ENCODE measurements at places on chromosomes 3 and 15.

- DNase-seq: peak; percentile 87
Measured at GRCh38 chr3:13524979-13525669, 23.8 kb upstream of the FBLN2 start.

DNA sequence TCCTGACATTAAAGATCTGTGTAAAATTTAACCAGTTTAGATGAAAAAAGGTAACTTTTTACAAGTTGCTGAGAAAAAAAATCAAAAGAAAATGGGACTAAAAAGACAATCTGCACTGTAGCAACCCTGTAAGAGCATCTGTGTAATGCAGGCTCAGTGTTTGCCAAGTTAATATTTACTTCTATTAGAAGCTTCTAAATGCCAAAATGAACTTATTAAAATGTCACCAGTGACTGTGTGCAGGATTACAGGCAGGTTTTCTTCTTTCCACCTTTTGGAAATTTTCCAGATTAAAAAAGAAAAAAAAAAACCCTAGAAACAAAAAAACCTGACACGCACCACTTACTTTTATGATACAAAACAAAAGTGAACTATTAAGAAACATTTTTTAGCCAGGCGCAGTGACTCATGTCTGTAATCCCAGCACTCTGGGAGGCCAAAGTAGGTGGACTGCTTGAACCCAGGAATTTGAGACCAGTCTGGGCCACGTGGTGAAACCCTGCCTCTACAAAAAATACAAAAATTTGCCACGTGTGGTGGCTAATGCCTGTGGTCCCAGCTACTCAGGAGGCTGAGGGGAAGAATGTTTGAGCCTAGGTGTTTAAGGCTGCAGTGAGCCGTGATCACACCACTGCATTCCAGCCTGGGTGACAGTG is 87.2 kb downstream of the TJP1 start:
- DNase-seq: no peak

DNA sequence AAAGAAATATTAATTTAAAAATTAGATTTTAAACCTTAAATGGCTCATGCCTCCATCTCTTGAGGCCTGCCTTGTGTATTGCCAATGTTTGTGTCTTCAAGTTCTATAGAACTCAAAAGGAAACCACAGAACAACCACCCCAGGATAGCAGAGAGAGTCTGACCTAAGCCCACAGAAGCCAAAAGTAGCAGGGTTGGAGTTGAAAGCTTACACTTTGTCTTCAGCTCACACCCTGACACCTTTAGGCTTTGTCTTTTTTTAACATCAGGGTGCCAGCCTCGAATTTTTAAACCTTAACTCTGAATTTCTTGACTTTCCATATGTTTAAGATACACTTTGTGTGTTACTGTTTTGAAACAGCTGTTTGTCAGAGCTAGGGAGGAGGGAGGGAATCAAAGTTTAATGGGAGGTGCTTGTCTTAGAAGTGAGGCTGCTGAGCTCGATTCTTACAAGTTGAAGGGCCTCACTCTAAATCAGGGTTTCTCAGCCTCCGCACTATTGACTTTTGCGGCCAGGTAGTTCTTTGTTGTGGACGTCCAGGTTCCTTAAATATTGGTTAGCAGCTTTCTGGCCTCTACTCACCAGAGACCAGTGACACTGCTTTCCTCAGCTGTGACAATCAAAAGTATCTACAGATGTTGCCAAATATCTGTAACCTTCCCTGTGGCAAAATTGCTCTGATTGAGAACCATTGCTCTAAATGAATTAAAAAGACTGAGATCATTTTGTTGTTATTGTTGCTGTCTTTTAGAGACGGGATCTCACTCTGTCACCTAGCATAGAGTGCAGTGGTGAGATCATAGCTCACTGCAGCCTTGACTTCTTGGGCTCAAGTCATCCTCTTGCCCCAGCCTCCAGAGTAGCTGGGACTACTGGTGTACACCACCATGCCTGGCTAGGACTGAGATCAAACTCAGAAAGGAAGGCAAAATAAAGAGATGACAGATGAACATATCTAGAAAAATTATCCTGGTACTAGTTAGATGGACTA is 139.2 kb upstream of the EOMES start:
- DNase-seq: no peak

DNA sequence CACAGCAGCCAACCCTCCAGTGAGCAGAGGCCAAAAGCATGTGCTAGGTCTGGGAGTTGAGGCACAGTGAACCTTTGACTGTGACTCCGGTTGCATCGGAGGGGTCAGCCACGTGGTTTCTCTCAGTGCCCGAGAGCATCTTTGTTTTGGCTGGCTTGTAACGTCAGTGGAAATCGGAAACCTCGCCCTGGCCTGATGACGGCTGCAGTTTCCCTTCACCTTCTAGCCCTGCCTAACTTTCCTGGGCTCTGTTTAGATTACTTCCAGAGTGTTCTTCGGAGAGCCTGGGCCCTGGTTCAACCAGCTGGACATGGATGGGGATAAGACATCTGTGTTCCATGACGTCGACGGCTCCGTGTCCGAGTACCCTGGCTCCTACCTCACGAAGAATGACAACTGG is 56.6 kb downstream of the MESD start:
- DNase-seq: no peak

- peak; percentile 43 for DNase-seq
Measured at GRCh38 chr3:161349529-161350312, 21.6 kb downstream of the SPTSSB start.

DNA sequence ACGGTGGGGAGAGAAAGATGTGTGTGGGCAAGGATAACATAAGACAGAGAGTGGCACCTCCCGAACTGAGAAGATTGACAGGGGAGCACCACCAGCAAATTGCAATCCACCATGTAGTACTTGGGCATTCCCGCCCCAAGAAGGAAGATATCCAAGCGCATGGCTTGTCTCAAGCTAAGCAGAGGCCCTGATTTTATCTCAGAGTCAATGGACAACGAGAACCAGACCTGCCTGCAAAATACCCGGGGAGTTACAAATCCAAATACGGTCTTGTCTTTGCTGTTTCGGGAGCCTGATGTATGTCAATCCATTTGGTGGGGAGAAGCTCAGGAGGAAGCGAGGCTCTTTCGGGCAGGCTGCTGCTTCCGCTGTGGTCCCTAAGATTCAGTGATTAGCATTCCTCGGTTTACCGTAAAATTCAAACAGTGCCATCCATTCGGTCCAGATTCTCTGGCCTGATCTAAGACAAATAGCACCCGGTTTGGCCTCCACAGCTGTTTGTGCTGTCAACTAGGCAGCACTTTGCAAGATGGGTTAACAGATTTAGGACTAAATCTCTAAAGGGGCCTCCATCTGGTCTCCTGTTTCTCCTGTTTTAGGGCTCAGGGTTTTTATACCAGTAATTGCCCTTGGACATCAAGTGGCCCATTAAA is 97.7 kb upstream of the WNT5A start:
- no peak for DNase-seq

GRCh38 chr3:113753376-113753985 is 6.6 kb downstream of the ATP6V1A start:
- no peak for DNase-seq

DNA sequence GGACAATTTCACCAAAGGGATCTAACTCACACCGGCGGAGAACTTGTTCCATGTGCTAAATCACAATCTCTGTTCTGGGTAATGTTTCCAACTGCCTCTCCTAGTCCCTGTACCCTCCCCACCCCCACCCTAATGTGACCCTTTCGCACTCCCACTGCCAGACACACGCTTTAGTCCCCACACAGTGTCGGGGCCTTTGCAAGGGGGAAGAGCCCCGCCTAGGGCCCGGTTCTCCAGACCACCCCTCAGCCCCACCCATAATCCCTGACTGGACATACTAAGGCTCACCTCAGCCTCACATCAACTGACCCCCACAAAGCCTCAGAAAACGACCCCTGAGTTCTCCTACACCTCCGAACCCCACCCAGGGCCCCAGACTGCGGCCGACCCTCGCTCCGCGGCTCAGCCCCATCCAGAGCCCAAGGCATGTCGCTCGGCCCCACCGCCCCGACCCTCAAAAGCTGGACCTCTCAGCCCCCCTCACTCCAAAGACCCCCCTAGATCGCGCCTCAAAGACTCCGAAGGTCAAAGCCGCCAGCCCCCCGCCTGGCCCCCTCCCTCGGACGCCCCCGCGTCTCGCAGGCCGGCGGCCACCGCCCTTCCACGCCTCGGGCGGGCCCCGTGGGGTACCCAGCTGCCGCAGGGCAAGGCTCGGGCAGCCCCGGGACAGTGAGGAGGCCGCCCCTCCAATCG is 72.0 kb upstream of the MAP4 start:
- DNase-seq: no peak

DNA sequence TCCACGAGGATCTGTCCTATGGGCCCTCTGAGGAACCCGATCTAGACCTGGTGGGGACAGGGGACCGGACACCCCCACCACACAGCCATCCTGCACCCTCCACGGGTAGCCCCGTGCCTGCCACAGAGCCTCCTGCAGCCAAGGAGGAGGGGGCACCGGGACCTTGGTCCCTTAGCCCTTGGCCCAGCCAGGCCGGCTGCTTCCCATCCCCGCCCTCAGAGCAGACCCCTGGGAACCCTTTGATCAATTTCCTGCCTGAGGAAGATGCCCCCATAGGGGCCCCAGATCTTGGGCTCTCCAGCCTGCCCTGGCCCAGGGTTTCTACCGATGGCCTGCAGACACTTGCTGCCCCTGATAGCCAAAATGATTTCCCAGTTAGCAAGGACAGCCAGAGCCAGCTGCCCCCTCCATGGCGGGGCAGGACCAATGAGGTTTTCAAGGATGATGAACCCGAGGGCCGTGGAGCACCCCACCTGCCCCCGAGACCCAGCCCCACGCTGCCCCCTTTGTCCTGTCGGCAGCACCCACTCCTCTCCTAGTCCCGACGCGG is 91.5 kb downstream of the TBC1D2B start:
- DNase-seq: no peak

- DNase-seq: no peak
Measured at GRCh38 chr3:50194128-50194902, 2.9 kb downstream of the GNAT1 start.

- peak; percentile 50 for DNase-seq
Measured at GRCh38 chr3:81492040-81492439, 269.4 kb downstream of the GBE1 start.

DNA sequence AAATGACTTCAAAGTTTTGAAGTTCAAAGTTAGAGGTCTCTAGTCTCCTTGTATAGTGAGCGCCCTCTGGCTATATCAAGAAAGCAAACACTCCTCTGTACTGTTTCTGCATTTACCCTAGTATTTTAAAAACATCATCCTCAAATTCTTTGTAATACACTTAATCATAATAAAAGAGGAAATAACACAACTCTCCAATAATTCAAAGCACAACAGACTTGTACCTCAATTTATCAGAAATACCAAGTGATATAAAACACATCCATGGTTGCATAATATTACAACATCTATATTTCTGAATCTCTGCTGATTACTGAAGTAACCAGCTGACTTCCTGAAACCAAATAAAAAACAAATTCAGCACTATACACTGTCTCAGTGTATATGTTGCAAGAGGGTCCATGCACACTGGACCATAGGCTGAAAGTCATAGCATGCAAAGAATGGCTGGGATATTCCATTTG is 12.5 kb downstream of the PLOD2 start:
- DNase-seq: no peak

DNA sequence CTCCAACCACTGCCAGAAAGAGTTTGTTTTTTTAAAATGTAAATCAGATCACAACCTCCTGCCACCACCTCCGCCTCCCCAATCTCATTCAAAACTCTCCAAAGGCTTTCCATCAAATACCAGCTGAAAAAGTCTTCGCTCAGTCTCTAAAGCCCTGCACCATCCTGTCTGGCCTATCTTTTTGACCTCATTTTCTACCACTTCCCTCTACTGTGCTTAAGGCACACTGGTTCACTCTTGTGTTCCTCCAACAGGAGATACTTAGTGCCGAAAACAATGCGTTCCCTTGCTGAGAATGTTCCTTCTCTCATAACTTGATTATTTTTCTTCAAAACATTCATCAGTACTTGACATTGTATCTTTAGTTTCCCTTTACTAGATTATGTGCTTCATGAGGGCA is 3.5 kb downstream of the BTBD1 start:
- no peak for DNase-seq

DNA sequence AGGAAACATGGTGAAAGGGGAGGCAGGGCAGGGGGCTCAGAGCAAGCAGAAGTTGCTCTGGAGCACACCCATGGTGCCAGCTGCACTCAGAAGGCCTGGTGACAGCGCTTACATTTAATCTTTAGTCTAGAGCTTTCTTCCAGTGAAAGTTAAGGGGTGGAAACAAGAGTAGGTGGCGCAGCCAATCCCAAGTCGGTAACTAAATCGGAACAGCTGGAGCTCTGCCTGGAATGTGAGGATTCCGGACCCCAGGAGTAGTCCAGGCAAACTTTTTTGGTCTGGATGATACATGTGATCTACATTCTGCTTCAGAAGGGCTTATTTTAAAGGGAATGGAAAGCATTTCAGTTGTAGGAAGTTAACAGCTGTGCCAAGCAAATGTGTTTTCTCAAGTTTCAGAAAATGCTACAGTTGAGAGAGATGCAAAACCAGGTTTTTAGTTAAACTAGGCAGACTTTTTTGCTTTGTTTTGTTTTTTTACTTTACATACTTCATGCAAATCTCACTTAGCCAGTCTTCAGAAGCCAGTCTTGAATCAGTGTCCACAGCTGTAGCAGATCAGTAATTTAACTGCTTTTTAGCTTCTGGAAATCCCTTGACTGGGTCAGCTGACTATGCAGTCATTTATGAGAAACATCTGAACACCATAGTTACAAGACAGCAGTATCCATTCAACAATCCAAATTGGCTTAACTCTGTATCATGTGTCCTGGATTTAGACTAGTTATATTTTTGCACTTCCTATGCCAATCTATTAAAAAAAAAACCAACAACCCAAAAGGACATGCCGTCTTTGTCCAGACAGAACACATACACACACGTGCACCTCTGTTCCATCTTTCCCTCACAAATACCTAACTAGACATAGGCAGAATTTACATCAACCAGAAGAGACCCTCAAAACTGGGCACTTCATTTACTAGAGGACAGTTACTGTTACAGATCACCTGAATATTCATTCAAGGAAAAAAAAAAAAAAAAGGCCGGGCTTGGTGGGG is 33.2 kb downstream of the ZNF106 start:
- peak; percentile 92 for DNase-seq

DNA sequence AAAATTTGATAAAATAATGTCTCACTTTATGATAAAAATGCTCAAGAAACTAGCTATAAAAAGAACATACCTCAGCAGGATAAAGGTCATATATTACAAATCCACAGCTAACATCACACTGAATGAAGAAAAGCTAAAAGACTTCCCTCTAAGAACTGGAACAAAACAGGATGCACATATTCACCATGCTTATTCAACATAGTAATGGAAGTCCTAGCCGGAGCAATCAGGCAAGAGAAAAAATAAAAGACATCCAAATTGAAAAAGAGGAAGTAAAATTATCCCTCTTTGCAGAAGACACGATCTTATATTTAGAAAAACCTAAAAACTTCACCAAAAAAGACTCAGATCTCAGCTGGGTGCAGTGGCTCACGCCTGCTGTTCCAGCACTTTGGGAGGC is 34.0 kb downstream of the SENP7 start:
- DNase-seq: no peak

DNA sequence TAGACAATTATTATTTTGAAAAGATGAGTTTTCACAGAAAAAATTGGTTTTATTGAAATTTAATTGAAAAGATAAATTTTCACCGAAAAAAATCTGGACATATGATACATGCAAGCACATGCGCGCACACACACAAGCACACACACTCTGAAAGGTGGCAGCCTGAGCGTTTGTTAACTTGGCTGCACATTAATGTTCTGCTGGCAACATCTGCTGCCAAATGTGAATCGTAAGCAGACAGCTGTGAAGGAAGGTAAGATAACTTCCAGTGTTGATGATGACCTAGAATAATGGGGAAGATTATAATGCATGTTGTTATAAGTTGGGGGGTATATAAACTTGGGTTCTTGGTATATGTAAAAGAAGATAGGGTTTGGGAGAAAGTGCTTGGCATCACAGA is 18.4 kb upstream of the CMTM7 start:
- no peak for DNase-seq
